ENCODE measurements at places on chromosomes 5 and 9.

DNA sequence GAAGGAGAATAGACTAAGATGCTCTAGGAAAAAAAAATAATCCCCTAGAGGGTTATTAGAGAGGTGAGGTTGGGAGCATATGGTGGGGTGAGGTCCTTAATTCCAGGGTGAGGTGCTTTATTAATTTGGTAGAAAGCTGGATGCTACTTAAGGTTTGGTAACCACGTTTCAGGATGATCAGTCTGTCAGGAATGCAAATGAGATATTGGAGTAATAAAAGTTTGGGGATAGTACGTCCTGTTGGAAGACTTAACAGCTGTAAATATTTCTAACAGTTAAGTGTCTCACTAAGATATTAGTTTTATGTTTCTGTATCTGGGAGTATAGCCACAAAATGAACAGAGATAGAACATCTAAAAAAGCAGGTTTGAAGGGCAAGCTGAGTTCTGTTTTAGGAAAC lies 578.9 kb downstream of the CETN3 start:
- DNase-seq = no peak

DNA sequence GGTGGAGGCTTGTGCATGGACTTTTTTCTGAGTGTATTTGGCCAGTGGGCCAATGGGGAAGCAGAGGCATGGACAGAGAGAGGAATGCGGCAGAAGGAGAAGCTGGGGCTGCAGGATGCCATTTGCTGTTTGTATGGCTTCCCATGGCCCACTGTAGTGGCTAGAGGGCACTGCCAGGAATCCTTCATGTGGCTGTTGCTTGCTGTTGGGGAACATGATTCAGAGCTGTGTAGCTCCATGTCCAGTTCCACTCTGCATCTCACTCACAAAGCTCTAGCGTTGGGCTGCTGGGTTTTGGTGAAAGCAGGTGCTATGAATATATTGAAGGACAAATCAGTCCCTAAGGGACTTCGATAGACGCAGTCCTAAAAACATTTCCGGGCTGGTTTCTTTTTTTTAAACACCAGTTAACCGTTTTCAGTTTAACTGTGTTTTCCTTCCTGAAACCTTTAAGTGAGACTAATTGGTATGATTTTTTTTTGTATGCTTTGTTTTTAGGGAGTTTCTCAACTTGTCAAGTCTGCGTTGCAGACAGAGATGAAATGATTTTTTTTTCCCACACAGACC lies 51.3 kb downstream of the SLC22A5 start:
- peak; percentile 84 for DNase-seq

DNA sequence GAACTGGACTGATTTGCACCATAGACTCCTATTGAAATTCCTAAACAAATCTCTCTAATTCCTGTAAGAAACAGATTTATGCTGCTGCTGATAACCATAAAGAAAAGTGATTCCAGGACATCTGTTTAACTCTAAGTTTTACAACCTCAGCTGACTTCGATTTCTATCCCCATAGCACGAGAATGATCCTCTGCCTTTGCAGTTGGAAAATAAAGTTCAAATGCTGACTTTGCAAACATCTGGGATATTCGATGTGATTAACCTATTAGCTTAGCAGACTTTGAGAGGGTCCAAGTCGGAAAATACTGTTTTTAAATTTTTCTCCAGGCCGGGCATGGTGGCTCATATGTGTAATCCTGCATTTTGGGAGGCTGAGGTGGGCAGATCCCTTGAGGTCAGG lies 247.3 kb downstream of the PSAT1 start:
- DNase-seq = no peak

DNA sequence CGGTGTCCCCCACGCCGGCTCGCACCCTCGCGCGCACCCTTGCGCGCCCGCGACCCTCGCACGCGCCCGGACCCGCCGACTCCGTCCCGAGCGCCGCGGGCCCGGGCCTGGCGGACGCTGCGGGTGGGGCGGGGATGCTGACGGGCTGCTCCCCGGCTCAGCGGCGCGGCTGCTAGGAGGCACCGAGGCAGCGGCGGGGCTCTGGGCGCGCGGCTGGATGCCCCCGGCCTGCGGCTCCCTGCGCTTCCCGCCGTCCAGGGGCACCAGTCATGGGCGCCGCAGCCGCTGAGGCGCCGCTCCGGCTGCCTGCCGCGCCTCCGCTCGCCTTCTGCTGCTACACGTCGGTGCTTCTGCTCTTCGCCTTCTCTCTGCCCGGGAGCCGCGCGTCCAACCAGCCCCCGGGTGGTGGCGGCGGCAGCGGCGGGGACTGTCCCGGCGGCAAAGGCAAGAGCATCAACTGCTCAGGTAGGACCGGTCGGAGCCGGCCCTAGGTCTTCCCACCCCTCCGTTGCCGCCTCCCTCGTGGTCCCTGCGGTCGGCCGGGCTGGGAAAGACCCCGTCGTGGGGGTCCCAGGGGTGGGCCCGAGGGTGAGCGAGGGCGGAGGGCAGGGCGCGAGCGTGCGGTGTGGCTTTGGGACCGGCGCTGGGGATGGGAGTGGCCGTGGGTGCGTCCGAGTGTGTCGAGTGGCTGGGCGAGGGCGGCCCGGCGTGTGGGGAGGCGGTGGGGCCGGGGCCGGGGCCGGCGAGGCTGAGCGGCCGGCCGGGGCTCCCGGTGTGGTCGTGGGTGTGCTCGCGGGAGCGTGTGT lies 530 bp downstream of the TMEFF1 start:
- peak; percentile 67 for DNase-seq

- no peak for DNase-seq
These were observed 167.2 kb downstream of the HMHB1 start for GRCh38 chr5:143979044-143979690.

DNA sequence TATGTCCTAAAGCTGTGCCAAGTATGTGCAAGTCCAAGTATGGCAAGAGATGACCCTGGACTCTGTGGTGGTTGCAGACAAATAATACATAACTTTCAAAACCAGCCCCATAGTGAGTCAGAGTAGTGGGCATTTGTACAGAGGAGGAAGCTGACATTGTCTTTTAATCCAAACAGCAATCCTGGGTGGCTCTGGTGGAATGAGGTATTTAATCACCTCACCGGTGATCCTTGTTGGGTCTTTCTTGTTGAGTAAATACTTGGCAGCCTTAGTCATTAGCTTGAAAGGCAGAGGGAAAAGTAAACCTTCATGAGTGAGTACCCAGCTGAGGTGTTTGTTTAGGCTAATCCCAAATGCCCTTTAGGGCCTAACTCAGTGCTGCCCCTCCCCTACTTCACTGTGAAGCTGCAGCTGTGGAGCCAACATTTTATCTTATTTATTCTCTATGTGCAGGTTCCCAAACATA lies 148.7 kb upstream of the SLC12A2 start:
- peak; percentile 3 for DNase-seq

DNA sequence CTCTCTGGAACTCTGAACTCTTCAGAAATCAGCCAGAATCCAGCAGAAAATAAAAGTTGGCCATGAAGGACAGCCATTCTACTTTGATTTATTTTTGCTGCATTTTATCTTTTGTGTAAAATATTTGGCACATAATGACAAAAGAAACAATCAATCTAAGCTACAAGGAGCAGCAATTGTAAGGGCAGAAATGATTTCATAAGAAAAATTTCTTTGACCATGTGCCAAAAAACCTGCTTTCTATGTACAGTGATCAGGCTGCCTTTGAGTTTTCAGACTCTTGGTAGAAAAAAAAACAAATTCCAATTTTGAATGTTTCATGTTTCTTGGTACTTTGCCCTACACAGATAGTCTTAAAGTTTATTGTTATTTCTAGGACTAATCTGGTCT lies 69.8 kb upstream of the SLC1A3 start:
- no peak for DNase-seq

DNA sequence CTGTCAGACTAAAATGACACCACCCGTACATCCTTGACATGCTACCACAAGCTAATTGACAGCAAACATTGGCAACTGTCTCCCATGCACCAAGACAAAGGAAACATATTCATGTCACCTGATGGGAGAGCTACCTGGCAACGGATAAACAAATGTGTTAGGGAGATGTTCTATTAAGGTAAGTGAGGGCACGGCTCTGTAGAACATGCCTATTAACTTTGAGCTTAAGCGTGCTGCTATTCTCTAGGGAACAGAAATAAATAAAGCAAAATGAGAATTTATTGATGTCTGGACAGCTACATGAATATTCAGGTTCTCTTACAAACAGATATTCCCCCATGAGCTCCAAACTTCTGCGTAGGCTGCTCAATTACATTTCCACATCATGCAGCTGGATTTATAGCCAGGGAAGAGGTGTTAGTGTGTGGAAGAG lies 361.4 kb upstream of the RFX3 start:
- no peak for DNase-seq

DNA sequence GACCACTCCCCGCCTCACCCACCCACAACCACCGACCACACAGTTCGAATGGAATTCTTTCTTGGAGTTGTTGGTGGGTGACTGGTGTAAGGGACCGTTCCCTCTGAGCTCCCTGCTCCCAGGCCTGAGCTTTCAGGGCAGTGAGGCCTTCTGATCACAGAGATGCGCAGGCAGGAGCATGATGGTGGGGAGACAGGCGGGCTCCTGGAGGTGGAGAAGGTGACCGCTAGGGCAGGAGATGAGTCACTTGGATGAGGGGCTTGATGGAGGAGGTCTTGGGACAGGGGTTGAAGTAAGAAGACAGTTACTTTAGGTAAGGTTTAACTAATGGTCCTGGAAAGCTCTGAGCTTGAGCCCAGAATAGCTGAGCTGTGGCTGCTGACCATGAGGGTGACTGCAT lies 88.5 kb downstream of the HSPA4 start:
- DNase-seq = no peak

- DNase-seq = peak; percentile 70
These were observed 709 bp upstream of the GAPT start for GRCh38 chr5:58490402-58491050.

GRCh38 chr9:74953235-74953751 lies 581 bp upstream of the C9orf40 start:
- peak; percentile 8 for DNase-seq

DNA sequence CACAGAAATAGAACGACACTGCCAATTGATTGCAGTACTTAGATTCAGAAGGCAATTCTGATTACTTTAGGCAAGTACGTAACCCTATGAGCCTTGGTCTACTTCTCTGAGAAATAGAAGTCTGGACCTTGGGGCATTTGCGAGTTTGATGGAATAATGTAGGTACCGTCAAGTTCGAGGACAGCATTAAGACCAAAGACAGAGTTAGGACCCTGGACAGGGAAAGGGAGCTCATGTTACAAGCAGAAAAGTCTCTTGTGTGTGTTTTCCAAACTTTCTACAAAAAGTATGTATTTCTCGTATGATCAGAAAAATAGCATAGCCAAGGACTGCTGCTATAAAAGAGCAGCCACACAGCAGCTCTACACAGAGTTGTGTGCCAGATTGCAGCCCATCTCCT lies 20.1 kb downstream of the CCDC180 start:
- no peak for DNase-seq

DNA sequence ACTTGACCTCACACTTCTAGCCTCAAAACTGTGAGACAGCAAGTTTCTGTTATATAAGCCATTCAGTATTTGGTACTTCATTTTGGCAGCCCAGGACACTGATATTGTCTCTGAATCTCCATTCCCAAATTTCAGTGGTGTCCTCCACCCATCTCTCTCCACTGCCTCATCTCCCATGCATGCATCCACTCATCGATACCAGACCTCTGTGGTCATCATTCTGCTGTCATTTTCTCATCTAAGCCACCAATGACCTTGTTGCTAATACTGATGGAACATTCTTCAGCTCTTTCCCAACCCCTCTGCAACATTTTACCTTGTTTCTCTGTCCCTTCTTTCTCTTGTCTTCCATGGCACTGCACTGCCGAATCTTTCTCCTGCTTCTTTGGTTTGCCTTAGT lies 221.8 kb downstream of the SNX18 start:
- DNase-seq = no peak

- DNase-seq = no peak
These were observed 87.8 kb upstream of the CPEB4 start for GRCh38 chr5:173800340-173800739.

DNA sequence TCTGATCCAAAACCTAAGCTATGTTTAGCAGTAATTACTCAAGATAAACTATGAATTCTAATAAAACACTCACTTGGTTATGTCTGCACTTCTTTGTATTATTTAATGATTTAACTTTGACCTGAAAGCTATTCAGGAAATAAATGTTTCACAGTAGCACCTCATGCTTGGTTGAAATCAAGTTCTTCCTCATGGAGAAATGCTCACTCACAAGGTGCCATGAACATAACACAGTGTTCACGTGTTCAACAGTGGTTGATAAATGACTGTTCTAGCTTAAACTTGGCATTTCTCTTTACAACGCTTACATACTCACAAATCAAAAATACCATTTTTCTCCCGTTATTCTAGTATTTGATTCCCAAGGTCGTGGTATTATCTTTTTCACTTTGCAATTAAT lies 35.8 kb downstream of the PUM3 start:
- DNase-seq = no peak

GRCh38 chr5:66828046-66828547 lies 231.9 kb downstream of the MAST4 start:
- no peak for DNase-seq

GRCh38 chr9:137221506-137222111 lies 431 bp downstream of the RNF208 start:
- DNase-seq = no peak

- no peak for DNase-seq
These were observed 31.3 kb downstream of the PARP8 start for GRCh38 chr5:50697739-50698138.

- DNase-seq = no peak
These were observed 153.2 kb downstream of the MELK start for GRCh38 chr9:36725777-36726356.

DNA sequence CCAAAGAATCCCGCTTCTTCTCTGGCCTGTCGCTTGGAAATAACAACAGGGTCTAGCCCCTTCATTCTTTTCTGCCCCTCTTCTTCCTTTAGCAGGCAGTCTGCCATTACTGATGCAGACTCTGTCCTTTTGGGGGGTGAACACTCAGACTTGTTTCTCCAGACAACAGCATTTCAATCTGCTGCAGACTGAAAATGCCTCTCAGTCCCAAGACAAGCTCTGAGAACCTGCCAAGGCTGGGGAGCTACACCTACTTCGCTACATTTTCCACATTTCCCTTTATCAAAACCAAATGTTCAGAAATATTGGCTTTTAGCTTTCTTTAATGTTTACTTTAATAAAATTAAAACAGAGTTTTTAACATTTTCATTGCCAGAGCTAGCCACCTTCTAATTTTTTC lies 152.4 kb downstream of the MPDZ start:
- no peak for DNase-seq

Measured in NB4 (cell line).